Stromal cell of bone marrow (primary cell): ENCODE measurements at places on chromosomes 6 and 20.

DNA sequence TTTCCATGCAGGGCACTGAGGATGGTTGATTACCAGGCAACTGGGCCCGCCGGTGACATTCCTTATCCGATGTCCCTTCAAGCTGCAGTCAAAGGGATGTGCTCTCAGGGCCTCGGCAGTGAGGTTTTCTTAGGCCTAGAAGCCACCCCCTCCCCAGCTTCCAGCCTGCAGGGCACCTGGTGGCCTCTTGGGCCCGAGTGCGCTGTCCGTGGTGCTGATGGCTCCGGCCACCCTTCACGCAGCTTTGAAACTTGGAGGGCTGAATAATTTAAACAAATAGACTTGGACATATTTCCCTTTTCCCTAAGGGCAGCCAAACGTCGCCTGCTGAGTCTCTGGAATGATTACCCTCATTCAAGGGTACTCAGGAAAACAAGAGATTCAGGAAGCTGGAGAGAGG, 8.9 kb upstream of the MLN start:
- DNase-seq = peak; percentile 8

DNA sequence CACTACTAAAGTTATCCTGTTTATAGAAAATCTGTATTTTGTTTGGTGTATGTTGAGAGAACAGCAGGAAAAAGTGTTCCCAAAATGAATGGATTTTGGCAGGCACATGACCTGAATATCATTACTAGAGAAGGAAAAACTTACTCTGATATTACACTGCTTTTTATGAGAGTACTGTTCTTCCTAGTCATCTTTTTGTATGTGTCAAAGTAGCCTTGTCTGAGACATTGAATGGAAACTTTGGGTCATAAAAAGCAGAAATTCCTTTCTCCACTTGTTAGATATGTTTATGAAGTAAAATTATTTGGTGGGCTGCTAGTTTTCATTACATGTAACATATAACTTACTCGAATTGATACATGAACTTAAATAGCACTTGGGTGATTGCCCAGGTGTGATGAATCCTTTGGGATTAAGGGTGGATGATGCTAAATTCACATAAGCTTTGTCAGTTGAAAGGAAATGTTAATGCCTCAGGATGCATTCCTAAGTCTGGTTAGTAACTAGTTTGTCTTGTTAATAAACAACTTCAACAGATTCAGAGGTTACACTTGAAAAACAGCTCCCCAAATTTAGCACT, 206.7 kb downstream of the CENPW start:
- peak; percentile 34 for DNase-seq

GRCh38 chr6:8758412-8758811, 323.1 kb upstream of the SLC35B3 start:
- DNase-seq = no peak

- peak; percentile 19 for DNase-seq
Measured at GRCh38 chr6:12060780-12061609, 48.9 kb downstream of the HIVEP1 start.

DNA sequence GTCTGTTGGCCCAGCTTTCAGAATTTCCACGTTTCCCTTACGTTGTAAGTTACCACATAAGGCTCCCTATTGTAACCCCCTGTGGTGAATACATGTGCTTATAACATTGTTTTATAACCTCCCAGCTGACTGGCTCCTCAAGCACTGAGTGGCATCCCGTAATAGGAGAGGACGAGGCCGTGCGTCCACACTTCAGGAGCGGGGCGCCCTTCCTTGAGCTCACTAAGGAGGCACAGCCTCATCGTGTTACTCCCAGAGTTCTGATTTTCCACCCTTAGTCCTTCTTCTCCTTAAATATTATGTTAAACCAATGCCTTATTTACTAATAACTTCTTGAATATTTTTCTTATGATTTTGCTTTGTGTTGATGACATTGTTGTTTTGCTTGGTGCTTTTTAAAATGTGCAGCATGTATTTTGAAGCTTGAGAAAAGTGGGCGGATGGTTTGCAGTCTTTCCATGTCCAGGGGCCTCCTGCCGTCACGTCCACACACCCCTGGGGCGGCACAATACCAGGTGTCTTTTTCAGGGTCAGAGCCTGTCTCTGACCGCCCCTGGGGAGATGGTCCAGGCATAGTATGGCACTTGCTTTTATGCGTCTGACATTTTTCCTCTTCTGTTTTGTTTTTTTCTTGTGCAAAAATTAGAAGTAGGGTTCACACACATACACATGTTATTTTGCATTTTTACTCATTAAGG, 181.8 kb downstream of the DLL1 start:
- DNase-seq = no peak

DNA sequence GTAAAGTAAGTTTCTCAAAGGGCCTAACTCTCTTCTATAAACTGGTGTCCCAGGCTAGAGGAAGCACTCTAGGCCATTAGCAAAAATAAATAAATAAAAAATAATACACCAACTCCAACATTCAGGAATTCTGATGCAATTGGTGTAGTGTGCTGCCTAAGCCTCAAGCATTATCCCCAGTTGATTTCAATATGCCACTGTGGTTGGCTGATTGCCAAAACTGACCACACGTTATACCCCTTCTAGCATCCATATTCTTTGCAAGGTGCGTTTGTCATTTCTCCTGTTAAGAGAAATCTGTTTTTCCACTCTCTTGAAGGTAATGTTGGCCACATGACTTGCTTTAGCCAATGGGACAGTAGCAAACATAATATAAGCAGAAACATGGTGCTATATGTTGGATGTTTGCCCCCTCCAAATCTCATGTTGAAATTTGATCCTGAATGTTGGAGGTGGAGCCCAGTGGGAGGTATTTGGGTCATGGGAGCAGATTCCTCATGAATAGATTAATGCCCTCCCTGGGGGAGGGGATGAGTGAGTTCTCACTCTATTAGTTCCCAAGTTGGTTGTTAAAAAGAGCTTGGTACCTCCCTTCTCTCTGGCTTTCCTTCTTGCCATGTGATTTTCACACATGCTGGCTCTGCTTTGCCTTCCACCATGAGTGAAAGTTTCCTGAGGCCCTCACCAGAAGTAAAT, 71.9 kb upstream of the PLCB4 start:
- DNase-seq = no peak

- no peak for DNase-seq
Measured at GRCh38 chr20:34538671-34539123, 19.8 kb upstream of the MAP1LC3A start.

DNA sequence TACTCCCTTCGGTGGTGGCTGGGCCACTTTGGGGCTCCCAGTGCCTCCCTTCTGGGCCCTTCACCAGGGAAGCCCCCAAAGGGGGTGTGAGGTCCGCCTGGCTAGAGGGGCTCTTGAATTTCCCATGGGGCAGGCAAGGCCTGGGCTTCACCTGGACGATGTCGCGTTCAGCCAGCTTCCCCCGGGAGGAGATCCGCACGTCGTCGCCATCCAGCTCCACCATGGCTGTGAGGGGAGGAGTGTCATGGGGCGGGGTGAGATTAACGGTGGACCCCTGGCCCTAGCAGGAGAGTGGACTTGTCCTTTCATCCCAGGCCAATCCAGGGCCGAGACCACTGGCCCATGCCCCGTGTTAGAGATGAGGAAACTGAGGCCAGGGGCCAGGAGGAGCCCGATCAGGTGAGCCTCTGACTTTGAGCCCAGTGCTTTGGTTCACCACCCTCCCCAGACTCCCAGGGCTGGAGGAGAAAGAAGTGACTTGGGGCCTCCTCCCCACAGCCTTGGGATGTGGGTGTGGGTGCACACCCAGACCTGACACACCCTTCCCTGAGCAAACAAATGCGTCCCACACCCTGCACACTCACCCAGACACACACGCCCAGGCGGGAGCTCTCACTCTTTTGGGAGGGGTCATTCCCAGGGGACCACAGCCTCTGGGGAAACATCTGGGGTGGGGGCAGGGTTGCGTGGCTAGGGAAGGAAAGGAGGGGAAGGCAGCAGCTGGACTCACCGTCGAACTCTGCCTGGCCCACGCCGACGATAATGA, 46.1 kb downstream of the RAB44 start:
- no peak for DNase-seq

GRCh38 chr6:163442336-163442735, 27.8 kb downstream of the QKI start:
- DNase-seq = no peak

DNA sequence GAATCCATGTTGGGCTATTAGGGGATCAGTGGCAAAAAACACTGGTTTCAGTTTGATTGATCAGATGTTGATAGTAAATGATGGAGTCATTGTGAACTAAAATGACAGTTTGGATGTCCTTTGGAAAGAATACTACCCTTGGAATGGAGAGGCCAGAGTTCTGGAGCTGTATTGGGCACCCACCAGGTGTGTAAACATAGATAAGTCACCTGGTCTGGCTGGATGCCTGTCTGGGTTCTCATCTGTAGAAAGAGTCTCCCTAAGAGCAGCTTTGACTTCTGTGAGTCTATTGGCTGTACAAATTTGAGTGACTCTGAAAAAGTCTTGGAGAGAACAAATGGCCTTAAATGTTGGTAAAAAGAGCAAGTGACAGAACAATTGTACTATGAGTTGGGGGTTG, 115.0 kb downstream of the SCP2D1 start:
- DNase-seq = no peak

- DNase-seq = peak; percentile 3
Measured at GRCh38 chr20:18831830-18832499, 18.4 kb downstream of the SCP2D1 start.

GRCh38 chr6:133951227-133951626, 1.8 kb upstream of the TBPL1 start:
- no peak for DNase-seq

DNA sequence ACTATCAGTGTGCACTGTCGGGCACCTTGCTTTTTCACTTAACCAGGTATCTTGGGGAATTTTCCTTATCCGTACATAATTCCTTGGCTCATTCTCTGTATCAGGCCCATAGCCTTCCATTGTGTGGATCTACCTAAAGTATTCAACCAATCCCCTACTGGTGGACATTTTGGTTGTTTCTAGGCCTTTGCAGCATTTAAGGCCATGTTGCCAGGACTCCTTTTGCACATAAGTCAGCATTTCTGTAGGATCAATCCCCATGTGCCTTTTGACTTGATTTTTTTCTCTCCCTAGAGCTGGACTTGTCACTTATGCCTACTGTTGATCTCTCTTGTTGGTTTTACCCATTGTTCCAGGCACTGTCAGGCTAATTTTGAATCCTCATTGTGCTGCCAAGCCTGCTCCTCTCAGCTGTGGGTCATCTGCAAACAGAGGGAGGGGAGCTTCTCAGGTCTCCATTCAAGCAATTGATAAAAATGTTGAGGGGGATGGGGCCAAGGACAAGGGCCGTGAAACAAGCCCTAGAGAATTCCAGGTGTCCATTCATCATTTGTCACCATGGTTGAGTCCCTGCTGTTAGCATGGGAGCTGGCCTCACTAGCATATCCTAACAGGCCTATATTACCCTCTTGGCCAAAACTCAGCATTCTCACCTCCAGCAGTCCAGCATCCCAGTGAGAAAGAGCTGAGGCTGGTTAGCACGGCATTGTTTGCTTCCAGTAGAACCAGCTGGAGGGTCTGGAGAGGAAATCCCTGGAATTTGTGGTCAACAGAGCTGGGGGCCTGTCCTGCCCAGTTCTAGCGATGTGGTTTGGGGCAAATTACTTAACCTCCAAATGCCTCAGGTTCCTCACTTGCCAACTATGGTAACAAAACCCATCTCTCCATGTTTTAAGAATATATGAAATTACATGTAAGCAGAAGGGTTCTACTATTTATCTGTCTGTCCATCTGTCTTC, 178.4 kb downstream of the MRPL14 start:
- DNase-seq = no peak

GRCh38 chr6:117512987-117513573, 30.6 kb downstream of the DCBLD1 start:
- DNase-seq = no peak

GRCh38 chr6:14772188-14772587, 473.7 kb upstream of the JARID2 start:
- DNase-seq = no peak

DNA sequence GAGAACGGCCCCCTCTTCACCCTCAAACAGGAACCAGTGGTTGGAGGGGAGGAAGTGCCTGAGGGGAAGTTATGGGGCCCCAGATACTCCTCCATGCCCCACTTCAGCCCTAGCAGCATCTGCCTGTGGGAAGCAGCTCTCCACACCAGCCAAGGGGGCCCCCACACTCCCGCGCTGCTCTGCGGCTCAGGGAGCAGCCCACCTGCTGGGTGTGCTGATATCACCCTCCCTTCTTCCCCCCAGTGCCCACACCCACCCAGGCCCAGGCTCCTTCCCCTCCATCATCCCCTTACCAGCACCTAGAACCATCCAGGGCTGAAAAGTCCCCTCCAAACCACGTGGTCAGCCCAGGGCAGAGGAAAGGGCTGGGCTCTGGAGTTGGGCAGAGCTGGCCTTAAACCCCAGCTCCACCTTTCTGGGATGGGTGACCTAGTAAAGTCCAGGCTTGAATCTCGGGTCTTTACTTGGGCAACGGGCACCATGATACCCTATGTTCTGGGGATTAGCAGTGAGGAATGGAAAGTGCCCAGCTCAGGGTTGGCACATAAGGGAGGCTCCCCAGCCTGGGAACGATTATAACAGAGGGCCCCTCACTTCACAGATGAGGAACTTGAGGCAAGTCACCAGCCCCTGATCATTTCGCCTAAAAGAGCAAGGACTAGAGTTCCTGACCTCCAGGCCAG, 663 bp downstream of the LST1 start:
- DNase-seq = no peak

GRCh38 chr6:166640342-166641043, 13.4 kb upstream of the RPS6KA2 start:
- no peak for DNase-seq

- peak; percentile 41 for DNase-seq
Measured at GRCh38 chr6:25652007-25652515, at the start of gene SCGN. SCGN (plus strand) TSS chr6:25652215; CDS start chr6:25652404, 189 bp downstream.

- DNase-seq = no peak
Measured at GRCh38 chr20:58989196-58989595, 8.1 kb downstream of the NELFCD start.

GRCh38 chr6:150297327-150298029, 71.3 kb upstream of the IYD start:
- peak; percentile 96 for DNase-seq

DNA sequence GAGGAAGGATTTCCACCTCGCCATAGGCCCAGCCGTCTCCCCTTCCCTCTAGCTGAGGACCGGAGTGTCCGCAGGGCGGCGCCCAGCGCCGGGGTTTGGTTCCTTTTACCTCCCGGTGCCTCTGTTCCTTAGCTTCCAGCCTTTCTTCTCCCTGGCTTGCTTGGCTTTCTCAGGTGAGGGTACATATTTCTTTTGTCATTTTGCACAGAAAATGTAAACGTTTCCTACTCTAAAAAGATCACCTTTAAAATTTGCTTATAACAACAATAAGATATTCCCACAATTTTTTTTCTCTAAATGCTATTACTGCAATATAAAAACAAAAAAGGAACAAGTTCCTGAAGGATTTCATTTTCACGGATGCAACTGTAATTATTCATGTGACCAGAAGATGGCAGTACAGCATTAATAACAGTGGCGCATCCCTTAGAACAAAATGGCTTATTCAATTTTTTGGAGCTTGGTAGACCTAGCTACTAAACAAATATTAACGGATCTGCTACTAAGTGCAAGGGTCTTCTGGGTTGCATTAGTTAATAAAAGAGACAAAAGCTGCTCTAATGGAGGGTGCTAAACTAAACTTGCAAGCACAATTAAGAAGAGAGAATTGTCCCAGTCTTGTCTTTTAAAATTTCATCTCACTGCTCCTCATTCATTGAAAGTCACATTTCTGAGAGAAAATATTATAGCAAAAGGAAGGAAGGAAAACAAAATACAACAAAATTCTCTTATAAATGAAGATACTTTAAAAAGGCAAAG, 172.9 kb downstream of the ADGRG6 start:
- DNase-seq = peak; percentile 33
